ENCODE measurements at places on chromosomes 12 and 14.

DNA sequence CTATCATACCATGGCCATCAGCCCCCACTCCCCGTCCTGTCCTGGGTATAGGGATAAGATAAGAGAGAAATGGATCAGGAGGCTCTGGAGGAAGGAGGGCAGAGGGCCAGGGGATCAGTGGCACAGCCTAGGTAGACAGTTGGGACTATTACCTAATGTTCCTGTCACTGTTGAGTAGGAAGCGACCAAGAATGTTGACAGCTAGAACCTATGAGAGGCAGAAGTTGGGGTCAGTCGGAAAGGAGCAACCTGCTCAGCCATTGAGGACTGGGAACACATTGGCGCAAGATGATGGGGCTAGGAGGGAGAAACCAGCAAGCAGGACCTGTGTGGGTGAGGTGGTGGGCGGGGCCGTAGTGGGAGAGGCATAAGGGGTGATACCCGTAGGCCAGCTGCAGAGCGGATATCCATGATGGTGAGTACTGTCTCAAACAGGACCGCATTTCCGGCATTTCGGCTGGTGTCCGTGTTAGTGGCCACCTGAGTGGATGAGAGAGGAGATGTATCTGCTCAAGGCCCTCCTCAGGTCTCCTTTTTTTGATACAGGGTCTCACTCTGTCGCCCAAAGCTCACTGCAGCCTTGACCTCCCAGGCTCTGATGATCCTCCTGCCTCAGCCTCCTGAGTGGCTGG is 3.3 kb downstream of the AP1G2 start:
- DNase-seq: no peak

GRCh38 chr12:128078301-128078971 is 188.5 kb upstream of the TMEM132C start:
- DNase-seq: no peak

DNA sequence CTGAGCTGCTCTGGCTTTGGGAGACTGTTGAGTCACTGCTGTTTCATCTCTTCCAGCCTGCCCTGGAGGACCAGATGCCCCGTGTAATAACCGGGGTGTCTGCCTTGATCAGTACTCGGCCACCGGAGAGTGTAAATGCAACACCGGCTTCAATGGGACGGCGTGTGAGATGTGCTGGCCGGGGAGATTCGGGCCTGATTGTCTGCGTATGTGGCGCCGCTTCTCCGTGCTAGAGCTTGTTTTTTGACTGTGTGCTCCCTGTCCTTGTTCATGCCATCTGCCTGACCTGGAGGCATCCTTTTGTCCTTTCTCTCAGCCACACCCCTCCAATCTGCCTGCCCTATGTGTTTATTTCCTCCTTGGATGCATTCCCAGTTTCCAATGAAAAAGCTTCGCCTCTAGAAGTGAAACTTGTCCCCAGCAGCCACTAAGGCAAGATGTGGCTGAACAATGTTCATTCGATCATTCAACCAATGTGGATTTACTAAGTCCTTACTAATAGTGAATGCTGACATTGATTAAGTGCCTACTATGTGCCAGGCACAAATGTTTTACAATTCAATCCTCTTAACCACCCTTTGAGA is 98.6 kb downstream of the NT5DC3 start:
- no peak for DNase-seq

GRCh38 chr14:67377916-67378315 is 17.8 kb downstream of the EIF2S1 start:
- DNase-seq: no peak

DNA sequence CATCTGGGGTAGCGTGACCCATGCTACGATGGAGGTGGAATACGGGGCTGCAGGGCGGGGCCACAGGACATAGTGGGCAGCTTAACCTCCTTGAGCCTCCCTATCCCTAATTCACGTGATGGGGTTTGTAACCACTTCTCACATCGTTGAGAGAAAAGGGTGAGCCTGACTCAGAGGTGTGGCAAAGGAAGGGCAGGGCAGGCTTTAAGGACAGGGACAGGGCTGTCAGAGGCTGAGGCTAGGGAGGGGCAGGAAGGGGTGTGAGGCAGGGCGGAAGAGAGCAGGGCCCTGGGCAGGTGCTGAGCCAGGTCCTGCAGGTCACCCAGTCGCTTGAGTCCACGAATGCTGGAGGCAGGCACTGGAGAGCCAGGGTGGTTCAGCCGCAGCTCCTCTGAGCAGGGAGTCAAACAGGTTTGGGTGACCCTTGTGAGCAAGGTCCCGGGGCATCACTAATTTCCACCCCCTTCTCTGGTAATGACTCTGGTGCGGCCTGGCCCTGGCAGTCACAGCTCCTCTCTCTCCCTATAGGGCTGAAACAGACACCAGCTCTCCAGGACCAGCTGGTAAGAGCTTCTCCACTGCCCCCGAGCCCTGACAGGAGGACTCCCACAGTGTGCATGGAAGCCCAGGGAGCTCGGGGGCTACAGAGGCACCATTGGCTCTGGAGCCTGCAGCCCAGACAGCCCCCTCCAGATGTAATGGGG is 7.5 kb upstream of the AQP2 start:
- DNase-seq: no peak

- no peak for DNase-seq
Measured at GRCh38 chr12:48542300-48542928, 17.0 kb downstream of the OR8S1 start.

DNA sequence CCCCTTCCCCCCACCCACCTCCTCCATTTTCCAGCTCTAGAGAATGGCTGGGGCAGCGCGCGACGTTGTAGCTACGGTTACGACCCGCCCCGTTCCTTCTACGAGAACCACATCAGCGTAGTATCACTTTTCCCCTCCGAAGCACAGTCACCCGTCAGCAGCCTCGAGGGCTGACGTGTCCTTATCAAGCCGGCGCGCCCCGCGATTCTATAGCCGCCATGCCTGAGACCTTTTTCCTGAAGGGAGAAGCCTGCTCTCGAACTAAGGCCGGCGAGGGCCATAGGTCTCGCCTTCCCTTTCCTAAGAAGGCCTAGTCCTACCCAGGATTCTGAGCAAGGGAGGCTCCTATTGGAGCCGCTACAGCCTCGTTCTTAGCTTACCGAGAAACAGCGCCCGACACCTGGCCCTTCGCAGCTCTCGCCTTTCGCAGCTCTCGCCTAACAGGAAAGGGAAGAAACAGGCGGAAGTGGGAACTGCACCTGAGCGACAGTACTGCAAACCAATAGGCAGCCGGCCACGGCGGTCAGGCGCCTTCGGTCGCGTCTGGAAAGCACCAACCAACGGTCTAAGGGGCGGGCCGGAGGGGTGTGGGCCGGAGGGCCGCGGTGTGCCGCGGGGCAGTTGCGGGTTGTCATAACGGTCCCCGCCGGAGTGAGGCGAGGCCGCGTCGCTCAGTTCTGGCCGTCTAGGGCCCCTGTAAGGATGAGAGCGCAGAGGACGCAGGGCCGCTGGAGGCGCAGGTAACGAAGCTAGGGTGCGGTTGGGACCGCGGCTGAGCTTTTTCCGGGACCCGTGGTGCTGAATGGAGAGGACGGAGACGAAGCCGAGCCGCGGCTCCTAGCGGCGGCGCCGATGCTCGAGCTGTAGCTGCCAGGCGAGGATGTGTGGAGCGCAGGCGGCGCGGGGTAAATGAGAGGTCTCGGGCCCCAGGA is at the start of the genes MGAT2 and RPL36AL:
TSS of gene MGAT2 (plus strand) at position 618 of the 932 bp plus-strand sequence. CDS start 470 bp downstream, outside the sequence.
TSS of gene RPL36AL (minus strand) at position 445 of the 932 bp plus-strand sequence. CDS start 1,522 bp downstream, outside the sequence.
- DNase-seq: peak; percentile 91

GRCh38 chr12:8449355-8449859 is 6.4 kb upstream of the CLEC6A start:
- DNase-seq: no peak

GRCh38 chr12:83763425-83763824 is 1076.7 kb downstream of the TMTC2 start:
- no peak for DNase-seq

DNA sequence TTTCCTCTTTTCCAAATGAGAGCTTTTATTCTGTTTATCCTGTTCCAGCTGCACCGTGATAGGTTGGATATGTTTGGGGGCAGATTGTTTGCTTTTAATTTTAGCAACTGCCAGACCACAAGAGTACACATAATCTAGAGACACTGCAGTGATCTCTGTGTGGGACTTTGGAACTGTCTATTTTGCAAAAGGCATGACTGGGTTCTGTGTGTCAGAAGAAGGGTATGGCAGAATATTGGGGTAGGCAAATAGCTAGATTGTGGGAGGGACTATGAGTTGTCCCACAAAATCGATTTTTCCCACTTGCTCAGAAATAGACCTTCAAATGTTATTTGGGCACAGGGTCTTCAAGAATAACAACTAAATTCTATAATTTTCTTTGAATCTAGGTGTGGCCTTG is 275.9 kb upstream of the KITLG start:
- no peak for DNase-seq

GRCh38 chr12:332581-333205 is 56.4 kb downstream of the KDM5A start:
- no peak for DNase-seq

- no peak for DNase-seq
Measured at GRCh38 chr12:15787778-15788177, 1.4 kb downstream of the EPS8 start.

DNA sequence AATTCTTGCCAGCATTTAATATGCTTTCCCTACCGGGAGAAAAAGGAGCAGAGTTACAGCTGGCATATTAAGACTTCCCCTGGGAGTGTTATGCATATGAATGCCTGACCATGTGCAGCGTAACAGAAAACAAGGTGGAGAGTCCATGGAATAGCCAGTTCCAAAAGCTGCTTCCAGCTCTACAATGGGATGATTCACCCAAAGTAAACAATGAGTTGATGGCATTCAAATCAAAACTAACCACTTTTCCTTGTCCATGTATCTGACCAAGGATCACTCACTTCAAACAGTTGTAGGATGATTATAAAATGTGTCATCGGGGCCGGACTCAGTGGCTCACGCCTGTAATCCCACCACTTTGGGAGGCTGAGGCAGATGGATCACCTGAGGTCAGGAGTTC is 48.1 kb upstream of the BICDL1 start:
- no peak for DNase-seq

GRCh38 chr14:58977366-58977765 is 211.1 kb upstream of the DAAM1 start:
- DNase-seq: no peak

DNA sequence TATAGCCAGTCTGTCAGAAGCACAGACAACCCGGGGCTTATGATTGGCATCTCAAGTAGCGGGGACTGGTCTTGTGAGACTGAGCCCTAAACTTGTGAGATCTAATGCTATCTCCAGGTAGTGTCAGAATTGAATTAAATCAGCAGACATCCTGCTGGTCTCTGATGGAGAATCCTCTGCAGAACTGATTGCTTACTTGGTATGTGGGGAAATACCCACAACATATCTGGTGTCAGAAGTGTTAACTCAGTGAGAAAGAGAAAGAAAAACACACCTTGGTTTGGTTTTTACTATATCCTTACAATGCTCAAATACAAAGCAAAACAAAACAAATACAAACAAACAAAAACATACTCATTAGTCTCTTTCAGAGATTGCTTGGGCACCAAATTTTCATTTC is 10.0 kb downstream of the SEL1L start:
- DNase-seq: no peak

GRCh38 chr14:54688229-54688628 is 121.3 kb downstream of the SAMD4A start:
- DNase-seq: no peak

- DNase-seq: no peak
Measured at GRCh38 chr12:98513379-98514322, 1.7 kb upstream of the TMPO start.

- DNase-seq: no peak
Measured at GRCh38 chr12:6827437-6827911, 733 bp upstream of the P3H3 start.

DNA sequence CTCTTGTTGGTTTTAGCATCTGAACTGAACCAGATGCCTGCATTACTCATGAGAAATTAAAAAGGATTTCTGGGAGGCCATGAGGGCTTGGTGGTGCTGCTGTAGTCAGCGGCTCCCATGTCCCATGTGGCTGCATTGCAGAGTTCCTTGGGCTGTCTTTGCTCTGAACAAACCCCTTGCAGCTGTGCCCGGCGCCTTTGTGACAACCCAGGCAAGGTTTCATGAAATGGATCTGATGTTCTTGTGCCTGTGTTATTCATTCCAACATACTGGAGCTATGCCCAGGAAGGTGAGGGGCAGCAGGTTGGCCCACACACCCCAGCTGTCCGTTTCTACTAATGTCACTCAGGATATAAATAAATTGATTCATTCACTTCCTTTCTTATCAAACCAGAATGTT is 40.8 kb downstream of the TGFB3 start:
- no peak for DNase-seq

GRCh38 chr12:116136340-116136739 is 141.2 kb downstream of the MED13L start:
- DNase-seq: no peak

GRCh38 chr12:12399776-12400305 is 43.0 kb downstream of the BORCS5 start:
- no peak for DNase-seq

DNA sequence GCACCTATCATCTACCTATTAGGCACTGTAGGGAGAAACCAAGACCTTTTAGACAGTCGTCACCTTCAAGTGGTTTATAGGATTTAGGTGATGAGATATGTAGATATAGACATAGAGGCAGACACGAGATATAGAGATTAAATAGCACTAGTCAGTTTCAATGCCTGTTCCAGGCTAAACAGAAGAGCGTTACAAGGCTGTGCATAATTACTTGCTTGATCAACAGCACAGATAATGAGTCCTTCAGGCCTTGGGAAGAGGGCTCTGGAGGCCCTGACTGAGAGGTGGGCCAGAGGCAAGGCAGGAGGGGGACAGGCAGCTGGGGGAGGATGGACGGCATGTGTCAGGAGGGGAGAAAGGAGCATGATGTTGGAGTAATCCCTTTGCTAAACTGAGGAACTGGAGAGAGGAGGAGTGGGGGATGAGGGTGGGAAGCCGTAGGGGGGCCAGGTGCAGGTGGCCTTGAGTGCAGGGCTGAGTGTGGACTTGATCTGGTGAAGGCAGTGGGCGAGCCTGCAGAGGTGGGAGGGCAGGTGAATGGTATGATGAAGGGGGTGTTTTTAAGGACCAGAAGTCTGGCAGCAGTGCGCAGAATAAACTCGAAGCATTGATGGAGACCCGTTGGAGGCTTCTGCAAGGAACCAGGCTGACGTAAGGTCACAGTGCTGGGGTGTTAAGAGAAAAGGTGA is 43.9 kb upstream of the ATP23 start:
- no peak for DNase-seq

DNA sequence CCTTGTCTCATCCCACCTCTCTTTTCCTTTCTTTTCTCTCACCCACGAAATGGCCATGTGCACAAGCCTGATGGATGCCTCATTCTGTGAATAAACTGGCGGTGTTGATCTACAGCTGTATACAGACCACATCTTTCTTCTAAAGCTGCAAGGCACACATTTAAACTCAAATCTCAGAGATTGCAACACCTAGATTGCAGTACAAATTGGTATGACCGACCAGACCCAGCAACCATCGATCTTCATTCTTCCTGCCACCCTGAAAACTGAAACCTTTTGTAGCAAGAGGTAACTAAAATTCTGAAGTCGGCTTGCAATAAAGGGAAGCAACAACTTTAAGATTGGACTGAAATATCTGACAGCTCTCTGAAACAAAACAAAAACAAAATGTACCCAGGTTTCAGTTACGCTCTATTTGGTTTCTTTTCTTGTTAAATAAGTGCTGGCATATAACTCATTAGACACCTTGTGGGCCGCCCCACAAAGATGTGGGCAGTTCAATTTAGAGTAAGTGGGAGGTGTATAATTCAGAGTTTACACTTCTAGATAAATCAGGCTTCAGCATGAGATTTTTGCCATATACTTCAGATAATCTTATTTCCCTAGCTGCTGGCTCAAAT is 390.0 kb upstream of the NOVA1 start:
- no peak for DNase-seq

GRCh38 chr12:98678946-98679610 is 34.0 kb downstream of the APAF1 start:
- DNase-seq: no peak
